Hair follicular keratinocyte (primary cell): ENCODE measurements at places on chromosomes 4 and X. TPM values are rescaled to one million over a fixed set of nuclear protein-coding genes. Genes with fewer than 3 reads are reported as not detected.

Gene ZNF81
- total RNA-seq = 5.2 and 5.9 TPM in 2 replicates

Gene AFP
- not detected in 2 replicates for total RNA-seq

Gene MAGEC3
- not detected in 2 replicates for total RNA-seq

Gene FAM9B
- not detected in 2 replicates for total RNA-seq

Gene IRS4
- total RNA-seq = not detected in 2 replicates

Gene SPATA18
- 5.4 and 7.0 TPM in 2 replicates for total RNA-seq

Gene SLC6A14
- total RNA-seq = 0.04 and 0.16 TPM in 2 replicates

Gene PCDH7
- total RNA-seq = 8.5 and 17.1 TPM in 2 replicates
